ENCODE measurements at places on chromosomes 3 and 15. TPM values are rescaled to one million over a fixed set of nuclear protein-coding genes. Genes with fewer than 3 reads are reported as not detected.

The MNS1 gene
- total RNA-seq: 2.6 TPM

The GHSR gene
- not detected for total RNA-seq

The GOLGA8T gene
- total RNA-seq: not detected

The CFAP20DC gene
- total RNA-seq: 1.9 TPM

The CHRM5 gene
- total RNA-seq: not detected

The C3orf70 gene
- 0.18 TPM for total RNA-seq

The GAP43 gene
- total RNA-seq: not detected

The CHDH gene
- total RNA-seq: 0.04 TPM

The CSK gene
- 104 TPM for total RNA-seq

The TRANK1 gene
- 14.4 TPM for total RNA-seq

The SLC9A9 gene
- 1.3 TPM for total RNA-seq

All from endothelial cell of umbilical vein (primary cell).